ENCODE measurements at places on chromosomes 12 and 14.

DNA sequence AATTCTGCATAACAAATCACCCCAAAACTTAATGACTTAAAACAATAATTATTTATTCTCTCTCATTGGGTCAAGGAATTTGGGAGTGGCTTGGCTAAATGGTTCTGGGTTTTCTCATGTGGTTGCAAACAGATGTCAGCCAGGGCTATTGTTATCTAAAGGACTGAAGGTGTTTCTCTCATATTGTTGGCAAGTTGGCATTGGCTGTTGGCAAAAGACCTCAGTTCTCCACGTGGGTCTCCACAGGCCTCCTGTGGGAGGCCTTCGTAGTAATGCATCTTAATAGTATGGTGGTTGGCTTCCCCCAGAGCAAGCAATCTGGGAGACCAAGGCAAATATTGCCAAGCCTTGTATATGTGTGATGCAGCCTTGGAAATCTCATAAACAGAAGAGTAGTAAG lies 14.4 kb downstream of the GALNT16 start:
- DNase-seq, result no peak

DNA sequence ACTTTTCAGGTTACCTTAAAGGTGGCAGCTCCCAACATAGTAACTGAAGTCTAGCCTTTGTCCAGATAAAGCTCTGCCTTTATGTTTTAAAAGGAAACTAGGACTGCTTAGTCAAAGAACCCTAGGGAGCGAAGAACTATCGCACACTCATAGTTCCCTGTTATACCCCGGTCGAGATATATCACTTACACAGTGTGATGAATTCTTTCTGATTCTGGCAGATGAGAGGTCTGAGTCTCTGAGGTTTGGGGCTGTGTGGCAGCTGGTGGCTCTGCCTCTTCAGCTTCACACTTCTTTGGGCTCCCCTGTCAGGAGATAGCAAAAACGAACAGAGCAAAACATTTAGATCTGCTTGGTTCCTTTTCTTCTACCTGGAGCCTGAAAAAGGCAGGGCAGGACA lies 17.0 kb downstream of the ACIN1 start:
- DNase-seq, result no peak

- DNase-seq, result no peak
These were observed 3.7 kb downstream of the ARHGDIB start for GRCh38 chr12:14957551-14958168.

DNA sequence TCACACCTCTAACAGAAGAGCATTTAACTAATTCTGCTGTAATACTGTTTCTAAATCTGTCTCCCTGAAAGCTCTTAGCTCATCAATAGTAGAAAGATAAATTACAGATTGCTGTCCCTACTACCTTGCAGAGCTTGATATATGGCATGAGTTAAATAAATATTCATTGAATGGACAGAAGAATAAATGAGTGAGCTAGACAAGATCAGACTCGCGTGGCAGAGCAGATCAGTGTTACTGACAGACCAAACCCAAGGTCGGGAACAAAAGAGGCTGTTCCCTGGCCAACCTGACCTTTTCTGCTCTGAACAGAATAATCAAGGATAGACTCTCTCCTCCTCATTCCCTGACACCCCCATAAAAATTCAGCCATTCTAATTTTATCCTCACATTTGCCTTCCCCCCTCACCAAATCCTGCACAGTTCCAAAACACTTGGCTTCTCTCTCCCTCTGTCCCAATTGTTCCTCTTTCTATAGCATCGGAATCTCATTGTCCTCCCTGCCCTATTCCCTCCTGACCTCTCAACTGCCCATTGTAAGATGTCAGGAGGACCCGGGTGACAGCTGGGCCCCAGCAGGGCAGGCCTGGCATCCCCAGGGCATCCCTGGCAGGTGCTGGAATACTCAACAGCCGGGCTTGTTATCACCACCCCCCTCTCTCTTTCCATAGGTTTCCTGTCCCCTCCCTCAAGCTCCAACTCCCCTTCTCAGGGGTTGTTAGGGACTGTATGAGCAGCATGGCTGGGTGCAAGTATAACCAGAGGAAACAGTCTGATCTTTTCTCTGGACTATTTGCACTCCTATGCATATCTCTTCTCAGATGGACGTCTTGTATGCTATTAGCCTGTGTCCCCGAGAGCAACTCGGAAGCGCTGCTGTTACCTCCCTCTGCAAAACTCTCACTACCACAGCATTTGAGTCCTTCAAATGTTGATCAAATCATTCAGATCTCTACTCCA lies 19.9 kb downstream of the NEUROD4 start:
- no peak for DNase-seq

GRCh38 chr14:89093083-89093730 lies 268.8 kb downstream of the TTC8 start:
- peak; percentile 3 for DNase-seq

GRCh38 chr12:94640134-94640928 lies 10.0 kb downstream of the TMCC3 start:
- no peak for DNase-seq

GRCh38 chr12:2076196-2076570 lies 23.4 kb downstream of the CACNA1C start:
- DNase-seq, result no peak

GRCh38 chr12:18171571-18171970 lies 81.6 kb upstream of the RERGL start:
- no peak for DNase-seq

- no peak for DNase-seq
These were observed 120.3 kb upstream of the FLRT2 start for GRCh38 chr14:85409481-85410210.

GRCh38 chr12:112810235-112810917 lies 18.8 kb downstream of the RPH3A start:
- no peak for DNase-seq

DNA sequence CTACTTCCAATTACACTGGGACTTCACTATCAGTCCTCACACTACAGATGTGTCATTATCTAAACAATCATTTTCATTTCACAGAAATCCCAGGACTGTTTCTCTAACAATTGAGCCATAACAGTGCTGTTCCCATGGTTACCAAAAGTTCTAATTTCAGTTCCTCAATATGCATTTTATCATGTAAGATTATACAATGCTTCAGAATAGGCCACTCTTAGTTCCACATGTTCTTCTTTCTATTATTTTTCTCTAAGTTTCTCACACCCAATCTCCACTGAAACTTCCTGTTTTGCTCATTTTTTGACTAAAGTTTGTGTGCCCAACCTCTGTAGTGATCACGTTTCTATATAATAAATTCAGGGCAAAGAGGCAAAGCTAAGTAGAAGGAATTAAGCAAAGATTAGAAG lies 185.8 kb downstream of the DUSP6 start:
- peak; percentile 52 for DNase-seq

GRCh38 chr12:116610971-116611541 lies 51.9 kb downstream of the MAP1LC3B2 start:
- DNase-seq, result no peak

DNA sequence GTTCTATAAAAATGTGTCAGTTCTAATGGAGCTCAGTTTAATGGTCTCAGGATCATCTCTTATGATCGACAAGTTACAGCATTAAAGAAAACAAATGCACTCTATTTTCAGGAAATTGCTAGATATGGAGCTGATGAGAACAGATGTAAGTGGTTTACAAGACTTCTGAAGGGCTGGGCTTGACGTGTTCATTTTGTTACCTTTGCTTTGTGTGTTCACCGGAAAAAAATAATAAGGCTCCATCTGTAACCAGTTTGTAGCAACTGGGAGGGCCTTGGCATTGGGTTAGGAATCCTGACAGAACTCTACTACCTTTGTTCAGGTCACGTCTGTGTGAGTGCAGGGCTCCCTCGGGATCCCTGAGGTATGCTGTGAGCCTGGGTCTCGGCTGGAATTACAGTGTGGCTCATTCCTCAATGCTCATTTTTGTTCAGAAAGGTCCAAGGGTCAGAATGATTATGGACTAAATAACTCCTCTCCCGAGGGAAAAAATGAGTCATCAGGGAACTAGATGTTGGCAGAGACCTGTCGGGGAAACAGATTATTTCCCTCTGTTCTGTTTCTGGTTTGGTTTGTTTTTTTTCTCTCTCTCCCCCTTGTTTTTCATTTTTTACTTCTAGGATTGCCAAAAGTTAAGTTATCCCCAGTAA lies 158.0 kb downstream of the SLC5A8 start:
- DNase-seq, result peak; percentile 20

GRCh38 chr14:50335989-50336824 lies 24.1 kb downstream of the DMAC2L start:
- DNase-seq, result peak; percentile 69
